Ovary (tissue), 10 donors: ENCODE measurements at places on chromosomes 3 and 15. TPM values are rescaled to one million over a fixed set of nuclear protein-coding genes. Genes with fewer than 3 reads are reported as not detected.

- no peaks in the 10 kb centered on the region for H3K4me1 ChIP-seq
- DNase-seq, result no peak
- no peak overlapping the region for H3K27ac ChIP-seq
Measured at GRCh38 chr3:23804441-23805209, 1.1 kb upstream of the UBE2E1 start.

- H3K27me3 ChIP-seq, result no peaks in the 10 kb centered on the region
- no peak for DNase-seq
- no peaks in the 10 kb centered on the region for H3K4me1 ChIP-seq
- no peak overlapping the region for H3K27ac ChIP-seq
- no peaks in the 10 kb centered on the region for H3K36me3 ChIP-seq
Measured at GRCh38 chr3:182094321-182094720, 382.6 kb downstream of the SOX2 start.

CHAC1 gene
- total RNA-seq, result 29.7 TPM

- H3K4me1 ChIP-seq, result no peaks in the 10 kb centered on the region
- H3K27ac ChIP-seq, result no peak overlapping the region
- H3K27me3 ChIP-seq, result no peaks in the 10 kb centered on the region
- no peaks in the 10 kb centered on the region for H3K36me3 ChIP-seq
- no peak for DNase-seq
Measured at GRCh38 chr3:165159760-165160421, 36.3 kb downstream of the SLITRK3 start.

GRCh38 chr3:42182555-42182954 lies 83.4 kb downstream of the CCK start:
- H3K36me3 ChIP-seq, result no peaks in the 10 kb centered on the region
- DNase-seq, result no peak
- H3K27ac ChIP-seq, result no peak overlapping the region
- peaks cover 8% of the 10 kb centered on the region for H3K4me1 ChIP-seq
- no peak overlapping the region for H3K4me3 ChIP-seq

CNTN4 gene
- total RNA-seq, result 16.7 TPM
